ENCODE measurements at places on chromosomes 13 and 19. TPM values are rescaled to one million over a fixed set of nuclear protein-coding genes. Genes with fewer than 3 reads are reported as not detected.

FSD1 gene
- not detected for total RNA-seq

CNN1 gene
- total RNA-seq: 1.1 TPM

TPTE2 gene
- not detected for total RNA-seq

TBXA2R gene
- not detected for total RNA-seq

FXYD3 gene
- not detected for total RNA-seq

ZNF418 gene
- total RNA-seq: 0.27 TPM

RNF225 gene
- total RNA-seq: not detected

S1PR4 gene
- not detected for total RNA-seq

NOTCH3 gene
- total RNA-seq: not detected

CLPTM1 gene
- total RNA-seq: 34.9 TPM

GTPBP3 gene
- total RNA-seq: 30.0 TPM

LRRC8E gene
- 4.0 TPM for total RNA-seq

MBD3L2 gene
- not detected for total RNA-seq

FAM124A gene
- total RNA-seq: not detected

ZNF491 gene
- total RNA-seq: 2.2 TPM

KRTDAP gene
- not detected for total RNA-seq

FCER2 gene
- not detected for total RNA-seq

ZNF235 gene
- total RNA-seq: 5.5 TPM

NOVA2 gene
- total RNA-seq: not detected

CBY2 gene
- not detected for total RNA-seq

OR7C1 gene
- not detected for total RNA-seq

All from HepG2 (cell line).